Fibroblast of skin of right quadriceps (primary cell): ENCODE measurements at places on chromosomes 6 and 20.

DNA sequence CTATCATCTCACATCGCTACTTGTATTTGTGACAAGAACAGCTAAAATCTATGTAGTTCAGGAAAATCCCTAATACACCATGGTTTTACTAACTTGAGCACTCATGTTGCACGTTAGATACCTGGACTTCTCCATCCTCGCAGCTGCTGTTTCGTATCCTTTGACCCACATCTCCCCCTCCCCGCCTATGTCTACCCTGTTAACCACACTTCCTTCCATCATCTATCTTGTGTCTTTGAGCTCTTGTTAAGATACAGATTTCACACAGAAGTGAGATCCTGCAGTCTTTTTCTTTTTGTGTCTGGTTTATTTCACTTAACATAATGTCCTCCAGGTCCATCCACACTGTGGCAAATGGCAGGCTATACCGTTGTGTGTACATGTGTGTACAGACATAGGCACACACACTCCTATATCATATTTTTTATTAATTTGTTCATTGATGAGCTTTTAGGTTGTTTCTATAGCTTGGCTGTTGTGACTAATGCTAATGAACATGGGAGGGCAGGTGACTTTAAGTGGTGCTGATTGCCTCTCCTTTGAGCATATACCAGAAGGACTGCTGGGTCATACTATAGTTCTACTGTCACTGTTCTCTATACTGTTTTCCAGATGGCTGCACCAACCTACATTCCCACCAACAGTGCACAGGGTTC, 117.8 kb downstream of the WDR27 start:
- DNase-seq = no peak

DNA sequence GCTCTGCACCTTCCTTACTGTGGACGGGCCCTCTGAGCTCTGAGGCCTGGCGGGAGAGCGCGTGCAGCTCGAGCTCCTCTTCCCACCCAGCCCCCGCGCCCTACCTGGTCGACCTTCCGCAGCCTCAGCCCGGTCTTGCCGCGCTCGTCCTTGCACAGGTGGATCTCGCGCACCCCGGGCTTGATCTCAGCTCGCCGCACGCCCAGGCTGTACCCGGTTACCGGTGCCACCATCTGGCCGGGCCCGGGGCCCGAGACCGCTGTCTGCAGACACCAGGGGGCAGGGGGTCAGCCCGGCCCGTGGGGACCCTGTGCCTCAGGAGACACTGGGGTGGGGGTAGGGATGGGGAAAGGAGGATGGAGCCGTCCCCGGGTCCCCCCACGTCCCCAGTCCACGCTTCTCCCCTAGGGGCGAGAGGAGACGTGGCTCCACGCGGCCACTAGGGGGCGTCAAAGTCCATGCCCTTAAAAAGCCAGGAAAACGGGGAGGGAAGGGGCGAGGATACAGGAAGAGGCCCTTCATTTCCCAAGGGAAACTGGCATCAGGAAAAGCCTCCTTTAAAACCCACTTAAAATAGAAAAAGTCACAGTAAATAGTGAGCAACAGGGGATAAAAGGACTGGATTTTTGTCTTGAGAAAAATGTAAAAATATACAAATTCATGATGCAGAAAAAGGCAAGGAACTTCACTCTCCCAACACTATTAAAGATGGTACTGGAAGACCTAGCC, 15.5 kb downstream of the SDCBP2 start:
- peak; percentile 76 for DNase-seq

DNA sequence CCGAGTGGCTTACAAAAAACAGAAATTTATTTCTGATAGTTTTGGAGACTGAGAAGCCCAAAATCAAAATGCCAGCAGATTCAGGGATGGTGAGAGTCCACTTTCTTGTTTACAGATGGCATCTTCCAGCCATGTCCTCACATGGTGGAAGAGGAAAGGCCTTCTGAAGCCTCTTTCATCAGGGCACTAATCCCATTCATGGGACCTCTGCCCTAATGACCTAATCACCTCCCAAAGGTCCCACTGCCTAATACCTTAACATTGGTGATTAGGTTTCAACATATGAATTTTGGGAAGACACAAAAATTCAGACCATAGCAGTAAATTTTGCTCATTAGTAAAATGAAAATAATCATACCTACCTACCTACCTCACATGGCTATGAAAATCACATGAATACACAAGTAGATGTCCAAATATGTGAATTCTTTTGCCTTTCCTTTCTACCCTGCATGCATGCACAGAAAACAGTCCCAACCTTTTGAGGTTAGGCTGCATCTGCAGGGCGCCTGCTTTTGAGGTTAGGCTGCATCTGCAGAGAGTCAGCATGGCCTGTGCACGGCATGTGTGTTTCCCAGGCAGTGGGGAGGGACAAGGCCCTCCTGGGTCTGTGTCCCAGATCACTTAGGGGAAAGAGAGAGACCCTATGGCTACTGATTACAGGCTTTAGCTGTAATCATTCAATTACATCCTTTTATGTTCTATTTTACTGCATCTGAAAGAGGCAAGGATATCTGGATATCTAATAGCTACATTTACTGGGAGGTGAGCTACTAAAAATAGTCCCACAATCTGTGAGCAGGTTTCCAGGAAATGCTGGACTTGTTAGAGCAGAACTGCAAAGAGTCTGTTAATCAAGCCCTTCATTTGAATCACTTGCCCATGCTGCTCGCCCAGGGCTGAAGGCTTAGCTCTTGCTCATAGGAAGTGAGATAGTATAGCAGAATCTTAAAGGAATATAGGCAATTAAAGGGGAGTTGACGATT, 497.7 kb upstream of the MARCKS start:
- peak; percentile 88 for DNase-seq

GRCh38 chr20:21395666-21396598, 1.4 kb downstream of the NKX2-4 start:
- DNase-seq = no peak

DNA sequence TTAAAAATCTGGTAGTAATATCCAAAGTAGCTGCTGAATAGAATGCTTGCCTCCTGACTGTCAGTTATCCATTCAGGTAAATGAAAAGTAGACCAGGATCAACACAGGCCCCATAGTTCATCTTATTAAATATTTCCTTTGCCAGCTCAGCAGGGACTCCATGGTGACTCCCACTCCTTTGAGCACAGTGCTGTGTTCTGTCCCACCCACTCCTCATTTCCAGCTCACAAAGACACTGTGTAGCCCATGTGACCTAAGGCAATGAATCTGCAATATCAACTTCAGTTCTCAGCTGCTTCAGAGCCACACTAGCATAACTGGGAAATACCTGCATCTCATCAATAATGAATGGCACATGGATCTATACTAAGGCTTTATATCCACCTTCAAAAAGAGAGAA, 189.5 kb upstream of the MANEA start:
- DNase-seq = no peak
